ENCODE measurements at places on chromosomes 16 and 17.

DNA sequence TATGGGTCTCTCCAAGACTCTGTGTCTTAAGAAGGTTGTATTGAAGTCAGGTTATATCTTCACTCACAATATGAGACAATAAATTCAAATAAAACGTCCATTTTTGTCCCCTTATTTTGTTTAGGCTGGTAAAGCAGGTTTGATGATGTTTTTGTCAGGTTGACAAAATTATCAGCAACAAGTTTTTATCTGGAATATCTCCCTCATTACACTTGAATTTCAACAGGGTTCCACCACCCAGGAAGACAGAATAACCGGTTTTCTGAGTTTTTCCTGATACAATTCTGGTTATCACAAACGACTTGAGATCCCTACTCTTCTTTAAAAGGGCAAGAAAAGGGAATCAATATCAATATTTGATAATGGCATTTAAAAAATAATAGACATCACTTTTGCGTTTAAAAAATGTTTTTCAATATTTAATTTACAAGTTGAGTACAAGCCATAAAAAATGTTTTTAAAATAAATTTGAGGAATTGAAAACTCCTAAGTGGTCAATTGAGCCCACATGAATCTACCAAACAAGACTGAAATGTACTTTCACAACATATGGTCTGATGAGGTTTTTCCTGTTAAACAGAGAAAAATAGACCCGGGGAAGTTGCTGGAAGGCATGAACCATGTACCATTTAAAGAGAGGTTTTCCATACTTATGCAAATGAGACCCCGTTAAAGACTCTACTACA, 1.4 kb upstream of the ATP6V0A1 start:
- DNase-seq: no peak

- peak; percentile 76 for DNase-seq
Observed at GRCh38 chr17:48492401-48493298, 38.2 kb downstream of the HOXB1 start.

- no peak for DNase-seq
Observed at GRCh38 chr17:50946223-50946890, 80.2 kb upstream of the TOB1 start.

GRCh38 chr17:79949656-79950209, 85.9 kb downstream of the TBC1D16 start:
- DNase-seq: no peak

GRCh38 chr17:14299280-14300141, 1.4 kb upstream of the HS3ST3B1 start:
- peak; percentile 40 for DNase-seq

DNA sequence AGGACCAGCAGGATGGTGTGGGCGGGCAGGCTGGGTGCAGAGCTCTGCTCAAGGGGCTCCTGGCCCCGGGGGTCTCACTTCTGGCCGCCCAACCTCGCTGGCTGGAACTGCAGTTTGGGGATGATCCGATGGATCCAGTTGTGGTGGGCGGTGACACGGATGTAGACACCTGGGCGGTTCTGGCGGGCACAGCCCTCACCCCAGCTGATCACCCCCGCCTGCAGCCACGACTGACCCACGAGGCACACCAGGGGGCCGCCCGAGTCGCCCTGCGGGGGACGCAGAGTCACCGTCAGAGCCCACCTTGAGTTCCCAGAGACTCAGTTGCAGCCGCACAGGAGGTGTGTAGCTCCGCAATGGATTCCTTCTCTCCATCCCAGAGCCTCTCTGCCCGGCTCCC, 7.5 kb downstream of the PRSS27 start:
- DNase-seq: no peak

- no peak for DNase-seq
Observed at GRCh38 chr16:85571813-85572619, 41.1 kb upstream of the GSE1 start.

GRCh38 chr17:58631523-58632323, 60.1 kb downstream of the TEX14 start:
- DNase-seq: peak; percentile 98

DNA sequence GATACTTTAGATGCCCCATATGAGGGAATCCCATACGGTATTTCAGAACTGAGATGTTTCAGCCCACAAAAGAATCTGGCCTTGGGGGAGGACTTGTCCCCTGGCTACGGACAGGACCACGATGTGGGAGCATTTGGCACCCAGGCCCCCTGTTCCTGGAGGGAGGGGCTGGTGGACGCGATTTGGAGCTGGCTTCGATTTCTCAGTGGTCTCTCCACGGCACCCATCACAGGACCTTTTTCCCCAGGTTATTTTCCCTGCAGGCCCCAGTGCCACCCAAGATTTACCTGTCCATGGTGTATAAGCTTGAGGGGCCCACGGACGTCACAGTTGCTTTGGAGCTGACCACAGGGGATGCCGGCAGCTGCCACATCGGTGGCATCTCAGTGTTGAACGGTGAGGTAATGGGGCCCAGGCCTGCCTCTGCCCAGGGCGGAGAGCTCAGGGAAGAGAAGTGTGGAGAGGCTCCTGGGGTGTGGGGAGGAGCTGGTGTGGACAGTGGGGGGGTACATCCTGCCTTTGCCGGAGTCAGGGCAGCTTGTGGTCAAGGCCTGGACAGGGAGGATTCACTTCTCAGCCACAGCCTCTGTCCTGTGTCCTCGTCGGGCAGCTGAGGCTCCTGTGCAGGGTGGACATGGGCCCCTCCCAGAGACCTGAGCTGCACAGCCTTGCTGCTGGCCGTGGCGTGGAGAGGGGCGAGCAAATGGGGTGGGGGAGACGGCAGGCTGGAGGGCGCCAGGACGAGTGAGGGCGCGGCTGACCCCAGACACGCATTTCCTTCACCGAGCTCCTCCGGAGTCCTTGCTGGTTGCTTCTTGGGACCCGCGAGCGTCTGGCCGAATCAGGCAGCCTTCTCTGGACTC, 9.9 kb downstream of the ENGASE start:
- no peak for DNase-seq

DNA sequence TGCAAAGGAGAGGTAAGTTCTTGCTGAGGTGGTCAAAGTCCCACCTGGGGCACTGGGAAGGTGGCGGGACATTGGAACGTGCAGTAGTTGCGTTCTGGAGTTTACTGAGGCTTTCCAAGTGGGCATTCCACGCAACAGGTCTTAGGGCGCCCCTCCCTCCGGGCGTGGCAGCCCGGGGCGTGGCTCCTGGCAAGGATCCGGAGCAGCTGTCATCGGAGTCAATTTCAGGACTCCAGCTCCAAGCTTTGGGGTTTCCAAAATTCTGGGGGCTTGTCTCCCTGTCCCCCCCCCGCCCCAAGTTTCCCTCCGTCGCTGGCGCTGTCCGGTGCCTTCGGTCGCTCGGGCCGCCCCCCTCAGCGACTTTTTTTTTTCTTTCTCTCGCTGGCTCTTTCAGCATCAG, 43.1 kb upstream of the AMZ2 start:
- no peak for DNase-seq

GRCh38 chr17:81314398-81315081, 19.4 kb upstream of the SLC38A10 start:
- no peak for DNase-seq

GRCh38 chr17:72350073-72350472, 229.3 kb downstream of the SOX9 start:
- DNase-seq: no peak

- DNase-seq: no peak
Observed at GRCh38 chr17:75317671-75318070, 28.4 kb upstream of the SLC25A19 start.

GRCh38 chr16:78246559-78246958, 147.1 kb downstream of the WWOX start:
- DNase-seq: no peak

Measured in activated CD4-positive, alpha-beta T cell treated with anti-CD3 and anti-CD28 coated beads, Interleukin-2, Interleukin-6, amounts not matched to agents 100 ng/mL and 50 ng/mL, durations not matched to agents 16 hours and 8 hours (primary cell).